ENCODE measurements at places on chromosomes 4 and X. TPM values are rescaled to one million over a fixed set of nuclear protein-coding genes. Genes with fewer than 3 reads are reported as not detected.

- DNase-seq = no peak
- H3K4me1 ChIP-seq = no peaks in the 10 kb centered on the region
- no peaks in the 10 kb centered on the region for H3K27me3 ChIP-seq
- H3K36me3 ChIP-seq = no peaks in the 10 kb centered on the region
- H3K4me3 ChIP-seq = no peak overlapping the region
- H3K27ac ChIP-seq = no peak overlapping the region
Observed at GRCh38 chr4:16686195-16686594, 212.2 kb downstream of the LDB2 start.

The DUX4 gene
- not detected for total RNA-seq

- peaks cover 9% of the 10 kb centered on the region for H3K36me3 ChIP-seq
- no peak for DNase-seq
- H3K27ac ChIP-seq = no peak overlapping the region
- no peak overlapping the region for H3K4me3 ChIP-seq
- H3K4me1 ChIP-seq = no peaks in the 10 kb centered on the region
- H3K27me3 ChIP-seq = no peaks in the 10 kb centered on the region
Observed at GRCh38 chrX:136211766-136212556, 39.2 kb downstream of the MAP7D3 start.

- no peaks in the 10 kb centered on the region for H3K4me1 ChIP-seq
- H3K27me3 ChIP-seq = no peaks in the 10 kb centered on the region
- no peak for DNase-seq
- H3K4me3 ChIP-seq = no peak overlapping the region
Observed at GRCh38 chr4:140662082-140662869, 93.5 kb upstream of the UCP1 start.

The LRIT3 gene
- total RNA-seq = 0.34 TPM

The RNF175 gene
- total RNA-seq = 11.1 TPM

- H3K4me3 ChIP-seq = no peak overlapping the region
- no peaks in the 10 kb centered on the region for H3K27me3 ChIP-seq
- no peak for DNase-seq
Observed at GRCh38 chr4:77893451-77893850, 30.8 kb downstream of the MRPL1 start.

DNA sequence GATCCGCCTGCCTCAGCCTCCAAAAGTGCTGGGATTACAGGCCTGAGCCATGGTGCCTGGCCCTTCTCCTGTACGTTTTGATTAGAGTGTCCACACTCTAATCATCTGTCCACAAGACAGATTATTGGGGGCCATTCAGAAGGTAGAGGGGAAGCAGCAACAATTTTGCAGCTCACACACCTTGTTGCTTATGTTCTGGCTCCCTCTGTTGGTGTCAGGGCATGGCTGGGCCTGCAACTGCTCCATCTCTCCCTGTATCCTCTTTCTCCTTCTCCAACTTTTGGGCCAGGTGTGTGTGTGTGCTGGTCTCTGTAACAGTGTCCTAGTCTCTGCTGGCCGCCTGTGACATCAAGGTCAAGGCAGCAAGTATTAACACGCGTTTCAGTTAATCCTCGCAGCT lies 125.5 kb upstream of the MBNL3 start:
- DNase-seq = no peak
- no peak overlapping the region for H3K27ac ChIP-seq
- no peaks in the 10 kb centered on the region for H3K4me1 ChIP-seq
- no peaks in the 10 kb centered on the region for H3K27me3 ChIP-seq

DNA sequence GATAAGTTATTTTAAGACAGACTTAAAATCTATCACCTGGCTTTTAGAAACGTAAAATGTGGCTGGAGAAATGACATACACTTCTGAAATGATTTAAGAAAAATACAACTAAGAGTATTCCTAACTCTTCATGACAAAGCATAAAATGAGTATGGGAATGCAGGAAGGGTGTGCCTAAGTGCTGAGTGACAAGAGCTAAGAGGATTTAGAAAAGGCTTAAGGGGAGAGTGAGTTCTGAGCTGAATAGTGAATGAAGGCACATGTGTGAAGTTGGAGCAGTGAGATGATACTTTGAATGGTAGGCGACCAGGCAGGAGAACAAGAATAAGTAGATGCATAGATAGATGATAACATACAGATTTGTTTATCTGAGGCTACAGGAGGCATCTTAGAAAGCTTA lies 458.3 kb upstream of the TENM3 start:
- H3K27me3 ChIP-seq = no peaks in the 10 kb centered on the region
- H3K36me3 ChIP-seq = no peaks in the 10 kb centered on the region

GRCh38 chrX:129360175-129360574 lies 163.1 kb downstream of the SMARCA1 start:
- no peak overlapping the region for H3K4me3 ChIP-seq
- no peaks in the 10 kb centered on the region for H3K27me3 ChIP-seq
- no peak for DNase-seq
- no peak overlapping the region for H3K27ac ChIP-seq
- no peaks in the 10 kb centered on the region for H3K36me3 ChIP-seq
- no peaks in the 10 kb centered on the region for H3K4me1 ChIP-seq

The FBXL5 gene
- total RNA-seq = 36.6 TPM

DNA sequence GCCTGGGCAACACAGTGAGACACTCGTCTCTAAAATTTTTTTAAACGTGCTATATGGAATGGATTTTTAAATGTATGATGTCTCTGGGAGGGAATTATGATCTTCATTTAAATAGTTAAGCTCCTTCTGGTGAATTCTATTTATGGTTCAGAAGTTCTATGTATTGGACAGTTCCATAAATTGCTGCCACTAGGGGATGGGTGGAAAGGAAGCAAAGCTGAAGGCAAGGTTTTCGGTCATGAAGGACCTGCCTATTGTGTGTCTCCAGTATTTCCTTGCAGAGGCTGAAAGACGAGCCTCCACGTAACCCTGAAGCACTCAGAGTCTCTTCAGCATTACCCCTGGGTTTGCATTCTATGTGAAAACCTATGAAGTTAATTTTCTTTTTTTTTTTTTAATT lies 451.5 kb upstream of the FAT1 start:
- H3K27ac ChIP-seq = no peak overlapping the region
- H3K4me3 ChIP-seq = no peak overlapping the region
- no peaks in the 10 kb centered on the region for H3K36me3 ChIP-seq

DNA sequence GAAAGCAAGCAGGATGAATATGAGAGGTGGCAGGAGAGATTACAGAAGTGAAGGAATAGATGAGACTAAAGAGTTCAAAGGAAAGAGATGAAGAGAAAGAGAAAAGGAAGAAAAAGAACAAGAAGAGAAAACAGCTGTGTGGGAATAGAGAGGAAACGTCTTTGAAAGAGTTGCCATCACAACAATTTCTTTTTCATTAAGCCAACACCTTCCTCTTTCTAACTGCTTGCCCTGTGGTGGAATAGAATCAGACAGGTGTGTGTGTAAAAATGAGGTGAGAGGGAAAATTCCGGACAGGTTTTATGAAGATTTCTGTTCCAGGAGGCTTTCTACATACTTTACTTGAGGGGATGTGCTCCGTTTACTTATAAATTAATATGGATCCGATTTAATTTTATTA lies 28.8 kb downstream of the DTHD1 start:
- H3K36me3 ChIP-seq = no peaks in the 10 kb centered on the region
- no peak for DNase-seq
- H3K27me3 ChIP-seq = no peaks in the 10 kb centered on the region
- H3K4me1 ChIP-seq = peaks cover 11% of the 10 kb centered on the region
- H3K4me3 ChIP-seq = no peak overlapping the region
- no peak overlapping the region for H3K27ac ChIP-seq

The MAGED4B gene
- total RNA-seq = 1.4 TPM

The DCAF8L2 gene
- not detected for total RNA-seq

The CLGN gene
- total RNA-seq = not detected

The CT55 gene
- total RNA-seq = not detected

The FGF16 gene
- total RNA-seq = not detected

- no peak overlapping the region for H3K4me3 ChIP-seq
- H3K27me3 ChIP-seq = no peaks in the 10 kb centered on the region
- no peak overlapping the region for H3K27ac ChIP-seq
- H3K4me1 ChIP-seq = no peaks in the 10 kb centered on the region
Observed at GRCh38 chrX:119292445-119292844, 56.4 kb downstream of the PGRMC1 start.

GRCh38 chr4:98519268-98519977 lies 139.0 kb downstream of the TSPAN5 start:
- no peaks in the 10 kb centered on the region for H3K4me1 ChIP-seq
- H3K27ac ChIP-seq = no peak overlapping the region
- no peaks in the 10 kb centered on the region for H3K36me3 ChIP-seq
- no peak for DNase-seq

DNA sequence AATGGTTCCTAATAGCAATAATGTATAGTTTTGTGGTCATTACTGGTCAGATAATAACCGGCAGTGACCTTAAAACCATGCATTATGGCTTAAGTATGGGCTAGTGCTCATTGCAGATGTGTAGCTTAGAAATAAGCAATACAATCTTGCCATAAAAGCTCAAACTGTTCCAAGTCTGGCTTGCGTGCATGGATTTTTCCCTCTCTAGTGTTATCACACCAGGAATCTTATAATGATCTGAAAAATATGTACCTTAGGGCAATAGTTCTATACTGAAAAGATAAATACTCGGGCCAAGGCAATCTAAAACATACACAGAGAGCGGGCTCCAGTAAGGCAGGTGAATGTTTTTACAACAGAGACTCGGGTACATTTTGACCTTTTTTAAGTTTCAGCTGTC lies 157.8 kb downstream of the DHX15 start:
- H3K4me3 ChIP-seq = no peak overlapping the region
- no peak overlapping the region for H3K27ac ChIP-seq
- H3K27me3 ChIP-seq = no peaks in the 10 kb centered on the region
- H3K36me3 ChIP-seq = no peaks in the 10 kb centered on the region

DNA sequence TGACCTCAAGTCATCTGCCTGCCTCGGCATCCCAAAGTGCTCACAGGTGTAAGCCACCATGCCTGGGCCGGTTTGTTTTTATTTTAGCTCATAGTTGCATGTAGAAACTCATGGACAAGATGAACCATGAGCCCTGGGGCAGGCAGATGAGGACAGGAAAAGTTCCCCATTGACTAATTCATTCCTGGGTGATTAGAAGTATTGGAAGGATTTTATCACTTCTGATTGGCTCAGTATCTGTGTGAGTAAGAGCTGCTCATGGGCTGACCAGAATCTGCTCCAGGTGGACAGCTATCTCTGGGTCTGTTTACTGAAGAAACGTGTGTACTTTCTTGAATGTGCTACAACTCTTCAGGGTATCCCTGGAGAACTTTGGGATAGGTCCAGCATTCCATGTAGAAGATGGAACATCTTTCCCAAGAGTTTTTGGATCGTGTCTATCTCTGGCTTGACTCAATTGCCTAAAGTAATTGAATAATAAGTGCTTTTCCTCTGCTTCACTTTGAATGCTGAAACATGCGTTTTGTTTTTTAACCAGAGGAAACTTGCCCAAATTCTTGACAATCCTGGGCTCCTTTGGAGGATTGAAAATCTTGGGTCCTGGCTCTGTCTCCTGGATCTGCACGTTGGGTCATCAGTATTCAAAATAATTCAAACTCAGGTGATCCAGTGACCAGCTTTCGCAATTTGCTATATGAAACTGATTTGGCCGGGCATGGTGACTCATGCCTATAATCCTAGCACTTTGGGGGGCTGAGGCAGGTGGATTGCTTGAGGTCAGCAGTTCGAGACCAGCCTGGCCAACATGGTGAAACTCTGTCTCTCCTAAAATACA lies 88.6 kb upstream of the DHRSX start:
- H3K27ac ChIP-seq = no peak overlapping the region
- H3K27me3 ChIP-seq = no peaks in the 10 kb centered on the region
- no peak for DNase-seq
- H3K4me3 ChIP-seq = no peak overlapping the region
- no peaks in the 10 kb centered on the region for H3K4me1 ChIP-seq
- no peaks in the 10 kb centered on the region for H3K36me3 ChIP-seq

DNA sequence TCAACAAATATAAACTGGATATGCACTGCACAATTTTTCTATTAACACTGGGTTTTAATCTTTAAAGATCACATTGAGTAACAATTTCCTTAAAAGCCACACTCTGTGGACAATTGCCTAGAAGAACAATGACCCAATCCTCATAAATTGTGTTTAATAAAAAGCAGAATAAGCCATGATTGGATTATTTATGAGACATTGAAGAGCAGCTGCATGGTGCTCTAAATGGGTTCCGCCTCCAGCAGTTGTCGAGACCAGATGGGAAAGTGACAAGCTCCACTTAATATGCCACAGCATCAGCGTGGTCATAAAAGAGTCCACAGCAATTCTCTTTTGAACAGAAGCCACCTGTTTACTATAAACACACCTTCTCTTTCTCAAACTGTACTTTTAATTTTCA lies 635.2 kb upstream of the FRG1 start:
- no peaks in the 10 kb centered on the region for H3K27me3 ChIP-seq
- DNase-seq = no peak
- no peaks in the 10 kb centered on the region for H3K36me3 ChIP-seq
- no peaks in the 10 kb centered on the region for H3K4me1 ChIP-seq

- DNase-seq = no peak
- no peaks in the 10 kb centered on the region for H3K36me3 ChIP-seq
- no peaks in the 10 kb centered on the region for H3K27me3 ChIP-seq
- H3K4me3 ChIP-seq = no peak overlapping the region
Observed at GRCh38 chr4:184669251-184669650, 19.7 kb downstream of the PRIMPOL start.

DNA sequence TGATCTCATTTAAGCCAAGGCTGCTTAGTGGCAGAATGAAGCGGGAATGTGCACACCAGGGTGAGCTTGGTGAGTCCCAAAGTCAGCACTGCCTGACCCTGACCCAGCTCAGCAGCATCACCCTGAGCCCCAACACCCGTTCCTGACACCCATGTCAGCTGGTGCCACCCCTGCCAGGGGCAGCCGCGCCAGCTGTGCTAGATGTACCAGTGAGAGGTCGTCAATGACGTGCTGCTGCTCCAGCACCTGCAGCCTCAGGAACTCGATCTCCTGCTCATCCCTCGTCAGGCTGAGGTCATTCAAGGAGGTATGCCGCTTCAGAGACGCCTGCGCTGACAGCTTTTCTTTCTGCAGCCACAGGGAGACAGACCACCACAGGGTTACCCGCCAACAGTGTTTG lies 61.7 kb upstream of the C4orf50 start:
- H3K36me3 ChIP-seq = no peaks in the 10 kb centered on the region
- H3K27me3 ChIP-seq = no peaks in the 10 kb centered on the region
- DNase-seq = no peak
- H3K4me1 ChIP-seq = no peaks in the 10 kb centered on the region
- no peak overlapping the region for H3K4me3 ChIP-seq

DNA sequence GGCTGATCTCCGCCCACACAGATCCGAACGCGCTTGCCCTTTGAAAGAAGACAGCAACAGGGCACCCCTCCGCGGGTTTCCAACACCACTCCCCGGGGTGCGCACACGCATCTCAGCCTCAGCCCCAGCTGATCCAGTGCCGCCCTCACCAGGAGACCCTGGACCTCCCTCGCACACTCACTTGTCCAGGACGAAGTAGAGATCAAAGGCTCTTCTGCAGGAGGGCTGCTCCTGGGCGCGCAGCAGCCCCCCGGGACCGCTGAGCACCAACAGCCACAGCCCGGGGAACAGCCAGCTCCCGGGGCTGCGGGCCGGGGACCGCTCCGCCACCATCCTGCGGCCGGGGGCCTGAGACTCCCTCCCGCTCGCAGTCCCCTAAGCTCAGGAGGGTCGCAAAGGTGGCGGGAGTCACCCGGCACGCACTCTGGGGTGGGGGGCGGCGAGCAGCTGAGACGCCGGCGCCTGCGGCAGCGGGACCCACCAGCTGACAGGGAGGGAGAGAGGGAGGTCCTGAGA lies 743 bp downstream of the ANTXR2 start:
- no peaks in the 10 kb centered on the region for H3K36me3 ChIP-seq
- no peaks in the 10 kb centered on the region for H3K27me3 ChIP-seq
- peak overlapping the region; percentile 86 for H3K27ac ChIP-seq
- peak; percentile 56 for DNase-seq

GRCh38 chrX:10821293-10821692 lies 200.9 kb upstream of the MID1 start:
- no peaks in the 10 kb centered on the region for H3K36me3 ChIP-seq
- no peak overlapping the region for H3K4me3 ChIP-seq
- no peaks in the 10 kb centered on the region for H3K27me3 ChIP-seq
- no peaks in the 10 kb centered on the region for H3K4me1 ChIP-seq
